ENCODE measurements at places on chromosomes 11 and 22.

- no peak for DNase-seq
Measured at GRCh38 chr11:69962152-69962551, 116.0 kb upstream of the ANO1 start.

DNA sequence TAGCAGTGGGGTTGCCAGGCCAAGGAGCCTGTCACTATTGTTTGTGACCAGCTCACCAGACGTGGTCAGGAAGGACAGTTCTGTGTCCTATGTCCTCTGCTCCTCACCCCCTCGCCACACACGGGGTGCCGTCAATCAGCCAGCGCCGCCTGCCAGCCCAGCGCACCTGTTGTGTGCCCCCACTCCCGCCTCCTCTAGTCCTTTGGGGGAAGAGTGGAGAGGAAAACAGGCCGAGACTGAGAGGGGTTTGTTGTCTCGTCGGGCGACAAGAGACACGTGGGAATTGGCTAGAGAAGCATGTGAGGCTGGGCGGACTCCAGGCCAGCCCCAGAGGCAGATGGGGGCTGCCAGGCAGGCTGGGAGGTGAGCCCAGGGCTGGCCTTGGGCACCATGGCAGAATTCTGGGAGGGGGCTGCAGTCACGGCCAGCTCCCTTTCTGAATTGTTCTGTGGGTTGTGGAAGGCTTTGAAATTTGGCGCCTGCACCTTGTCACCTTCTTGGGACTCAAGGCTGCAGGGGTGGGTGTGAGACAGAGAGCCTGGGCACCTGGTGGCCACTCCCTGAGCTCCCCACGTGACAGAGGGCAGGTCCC lies 3.1 kb upstream of the KCNQ1OT1 start:
- peak; percentile 21 for DNase-seq

DNA sequence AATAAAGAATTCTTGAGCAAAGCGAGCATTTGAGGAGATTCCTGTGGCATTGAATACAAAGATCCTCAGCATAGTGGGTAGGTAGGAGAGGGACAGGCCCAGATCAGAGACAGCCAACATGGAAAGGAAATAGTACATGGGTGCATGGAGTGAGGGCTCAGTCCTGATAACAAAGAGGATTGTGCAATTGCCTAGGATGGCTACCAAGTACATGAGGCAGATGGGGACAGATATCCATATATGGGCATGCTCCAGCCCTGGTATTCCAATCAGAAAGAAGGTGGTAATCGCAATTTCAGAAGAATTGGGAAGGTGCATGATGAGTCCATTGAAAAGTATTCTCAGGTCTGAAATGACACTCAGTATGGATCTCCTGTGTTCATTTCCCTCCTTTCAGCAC lies 8.6 kb downstream of the OR51T1 start:
- no peak for DNase-seq

GRCh38 chr11:1348146-1348795 lies 38.8 kb upstream of the TOLLIP start:
- DNase-seq, result no peak

DNA sequence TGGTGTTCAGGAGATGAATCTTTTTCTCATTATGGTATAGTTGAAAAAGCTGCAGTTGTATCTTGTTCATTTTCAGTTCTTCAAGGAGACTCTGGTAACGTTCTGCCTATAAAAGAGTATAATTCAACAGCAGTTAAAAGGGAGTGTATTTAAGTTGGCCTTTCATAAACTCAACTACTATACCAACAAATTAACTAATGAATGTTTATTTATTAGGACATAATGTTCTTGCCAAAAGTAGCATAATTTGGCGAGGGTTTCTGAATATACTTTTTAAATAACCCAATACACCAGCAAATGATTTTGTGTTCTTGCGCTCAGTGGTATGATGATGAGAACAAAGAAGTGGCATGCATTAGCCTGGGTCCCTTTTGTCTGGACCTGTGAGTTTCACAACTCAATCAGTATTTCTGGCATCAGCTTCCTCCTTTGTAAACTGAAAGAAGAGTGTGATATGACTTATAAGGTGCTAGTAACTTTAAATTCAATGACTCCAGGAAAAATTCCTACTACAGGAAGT lies 10.9 kb downstream of the SMC1B start:
- DNase-seq, result no peak

DNA sequence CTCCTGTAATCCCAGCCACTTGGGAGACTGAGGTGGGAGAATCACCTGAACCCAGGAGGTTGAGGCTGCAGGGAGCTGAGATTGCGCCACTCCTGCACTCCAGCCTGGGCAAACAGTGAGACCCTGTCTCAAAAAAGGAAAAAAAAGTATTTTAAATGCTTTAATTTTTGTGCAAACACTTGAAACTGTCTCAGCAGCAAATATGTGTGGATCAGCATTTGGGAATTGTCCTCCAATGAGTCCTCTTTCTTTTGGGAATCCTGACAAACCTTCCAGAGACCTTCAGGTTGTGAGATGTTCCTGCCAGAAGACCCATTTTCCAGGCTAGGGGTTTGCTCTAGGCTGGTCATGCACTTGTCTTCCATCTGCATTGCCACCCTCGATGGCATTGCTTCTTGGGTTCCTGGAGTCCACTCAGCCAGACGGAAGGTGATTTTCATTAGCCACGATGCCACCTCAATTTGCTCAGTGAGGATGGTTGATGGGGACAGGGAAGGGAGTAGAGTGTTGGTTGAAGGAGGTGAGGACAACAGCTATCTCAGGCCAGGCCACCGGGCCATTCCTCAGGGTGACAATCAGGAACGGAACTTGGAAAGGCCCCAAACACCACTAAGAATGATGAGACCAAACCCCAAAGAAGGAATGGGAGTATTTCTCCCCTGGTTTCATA lies 55.4 kb downstream of the ST14 start:
- DNase-seq, result no peak

Measured in left ventricle myocardium superior (tissue), 1 donor.